Left ventricle myocardium superior (tissue), 1 donor: ENCODE measurements at places on chromosomes 1 and 21. TPM values are rescaled to one million over a fixed set of nuclear protein-coding genes. Genes with fewer than 3 reads are reported as not detected.

DNA sequence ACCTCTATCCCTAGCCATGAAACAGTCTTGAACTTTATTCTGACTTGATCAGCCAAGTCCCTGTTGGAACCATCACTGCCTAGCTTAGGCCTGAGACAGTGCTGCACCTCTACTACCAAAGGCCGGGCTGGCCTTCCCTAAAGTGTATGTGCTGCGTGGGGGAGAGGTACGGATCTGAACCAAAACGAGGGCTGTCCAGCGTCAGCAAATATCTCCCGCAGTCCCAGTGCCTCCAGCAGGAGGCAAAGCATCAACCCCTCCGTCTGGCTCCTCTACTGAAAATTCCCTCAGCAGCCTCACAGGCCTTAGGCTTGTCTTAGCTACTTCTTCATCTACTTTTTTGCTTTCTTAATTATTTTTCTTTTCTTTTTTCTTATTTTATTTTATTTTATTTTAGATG lies 33.3 kb upstream of the KIF26B start:
- no peak for DNase-seq

DNA sequence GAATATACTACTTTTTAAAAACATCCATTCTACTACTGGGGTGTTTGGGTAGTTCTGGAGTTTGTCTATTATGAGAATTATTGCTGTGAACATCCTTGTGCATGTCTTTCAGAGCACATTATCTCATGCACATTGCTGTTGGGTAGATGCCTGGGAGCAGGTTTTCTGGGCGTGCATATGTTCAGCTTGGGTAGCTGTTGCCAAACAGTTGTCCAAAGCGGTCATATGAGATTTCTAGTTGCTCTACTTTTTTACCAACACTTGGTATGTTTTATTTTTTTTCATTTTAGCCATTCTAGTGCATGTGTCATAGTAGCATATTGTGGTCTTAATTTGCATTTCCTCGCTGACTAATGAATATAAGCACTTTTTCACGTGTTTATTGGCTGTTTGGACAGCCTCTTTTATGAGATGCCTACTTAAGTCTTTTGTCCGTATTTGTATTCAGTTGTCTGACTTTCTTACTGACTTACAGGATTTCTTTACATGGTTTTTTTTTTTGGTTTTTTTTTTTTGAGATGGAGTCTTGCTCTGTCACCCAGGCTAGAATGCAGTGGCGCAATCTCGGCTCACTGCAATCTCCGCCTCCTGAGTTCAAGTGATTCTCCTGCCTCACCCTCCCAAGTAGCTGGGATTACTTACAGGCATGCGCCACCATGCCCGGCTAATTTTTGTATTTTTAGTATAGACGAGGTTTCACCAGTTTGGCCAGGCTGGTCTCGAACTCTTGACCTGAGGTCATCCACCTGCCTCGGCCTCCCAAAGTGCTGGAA lies 18.1 kb downstream of the ZDHHC18 start:
- no peak for DNase-seq

- no peak for DNase-seq
Measured at GRCh38 chr1:20950679-20951078, 163.6 kb upstream of the HP1BP3 start.

GRCh38 chr1:237931581-237931980 lies 40.9 kb upstream of the ZP4 start:
- DNase-seq: no peak

DNA sequence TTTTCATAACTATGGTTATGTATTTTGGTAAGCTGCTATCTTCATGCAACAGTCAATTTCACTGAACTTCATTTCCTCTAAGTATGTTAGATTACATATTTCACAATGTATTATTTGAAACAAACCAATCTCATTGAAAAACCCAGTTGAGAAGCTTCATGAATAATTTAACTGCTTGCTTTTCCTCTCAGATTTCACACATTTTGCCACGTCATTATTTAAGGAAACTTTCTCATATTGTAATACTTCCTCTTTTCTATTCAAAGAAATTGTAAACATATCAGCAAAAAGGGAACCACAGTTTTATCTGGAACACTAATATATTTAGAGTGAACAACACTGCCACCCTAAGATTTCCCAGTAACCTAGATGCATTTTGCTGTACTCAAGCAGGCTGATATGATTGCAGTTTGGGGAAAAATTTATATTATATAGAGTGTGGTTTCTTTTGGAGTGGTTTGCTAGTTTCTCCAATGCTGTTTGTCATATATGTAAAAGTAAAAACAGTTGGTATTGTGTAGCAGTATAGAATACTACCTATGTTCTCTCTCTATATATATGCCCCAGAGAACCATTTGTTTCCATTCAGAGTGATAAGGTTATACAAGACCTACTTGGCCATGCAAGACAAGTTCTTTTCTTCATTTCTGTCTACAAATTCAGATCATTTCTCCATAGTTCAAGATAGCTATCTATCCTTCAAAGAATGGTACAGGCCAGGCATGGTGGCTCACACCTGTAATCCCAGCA lies 28.4 kb upstream of the AHCTF1 start:
- DNase-seq: no peak

DNA sequence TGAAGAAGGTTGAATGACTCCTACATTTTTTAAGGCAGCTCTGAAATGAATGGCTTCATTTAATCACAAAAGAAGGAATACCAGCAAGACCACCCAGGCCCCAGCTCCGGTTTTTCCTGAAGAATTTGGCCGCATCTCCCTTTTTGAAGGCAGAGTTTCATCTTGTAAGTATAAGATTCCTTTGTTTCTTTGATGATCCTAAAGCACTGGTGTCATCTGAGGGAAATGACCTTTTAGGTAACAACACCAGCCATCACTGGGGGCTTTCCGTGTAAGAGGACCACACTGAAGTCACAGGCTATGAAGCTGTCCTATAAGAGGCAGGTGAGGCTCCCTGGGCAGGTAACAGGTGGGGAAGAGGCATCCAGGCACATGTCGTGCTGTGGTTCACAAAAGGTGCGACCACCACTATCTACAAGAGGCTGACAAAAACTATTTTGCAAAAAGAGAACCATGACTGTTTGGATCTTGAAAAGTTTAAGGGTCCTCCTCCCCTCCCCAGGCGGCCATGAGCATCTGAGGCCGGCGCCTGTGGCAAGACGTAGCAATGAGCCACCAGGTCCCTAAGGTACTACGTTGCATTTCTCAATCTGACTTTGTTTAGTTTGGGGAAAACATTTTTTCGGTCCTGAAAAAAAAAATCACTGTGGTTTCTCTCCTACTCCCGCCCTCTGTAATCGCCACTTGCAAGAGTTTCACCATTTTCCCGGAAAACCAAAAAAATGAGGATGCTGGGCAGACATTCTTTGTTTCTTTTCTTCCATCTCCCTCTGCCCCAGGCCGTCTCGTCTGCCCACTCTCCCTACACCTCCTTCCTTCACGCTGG lies 46.3 kb upstream of the IRF2BP2 start:
- no peak for DNase-seq

- no peak for DNase-seq
Measured at GRCh38 chr1:5815716-5816115, 176.5 kb downstream of the NPHP4 start.

GRCh38 chr1:248813546-248813945 lies 12.2 kb downstream of the SH3BP5L start:
- DNase-seq: no peak

- no peak for DNase-seq
Measured at GRCh38 chr21:34018910-34019309, 54.5 kb upstream of the MRPS6 start.

GRCh38 chr1:214469290-214469689 lies 82.1 kb downstream of the PTPN14 start:
- no peak for DNase-seq

GRCh38 chr1:207499573-207499972 lies 3.6 kb downstream of the CR1 start:
- peak; percentile 64 for DNase-seq

DNA sequence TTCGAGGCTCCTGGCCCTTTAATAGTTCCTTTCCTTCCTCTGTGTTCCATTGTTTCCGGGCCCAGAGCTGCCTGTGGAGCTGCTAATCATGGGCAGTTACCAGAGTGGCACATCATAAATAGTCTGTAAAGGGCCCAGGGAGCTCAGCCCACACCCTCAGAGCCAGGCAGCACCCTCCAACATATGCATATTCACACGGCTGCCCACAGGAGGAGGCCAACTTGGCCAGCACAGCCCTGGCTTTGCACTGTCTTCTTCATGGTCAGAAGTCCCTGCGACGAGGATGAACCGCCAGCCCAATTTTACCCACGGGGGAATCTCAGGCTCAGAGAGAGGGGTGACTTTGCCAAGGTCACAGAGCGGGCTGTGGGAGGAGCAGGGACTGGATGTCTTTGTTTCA lies 172.5 kb downstream of the TRABD2B start:
- no peak for DNase-seq

GRCh38 chr21:43684424-43684823 lies 25.1 kb downstream of the RRP1B start:
- no peak for DNase-seq

DNA sequence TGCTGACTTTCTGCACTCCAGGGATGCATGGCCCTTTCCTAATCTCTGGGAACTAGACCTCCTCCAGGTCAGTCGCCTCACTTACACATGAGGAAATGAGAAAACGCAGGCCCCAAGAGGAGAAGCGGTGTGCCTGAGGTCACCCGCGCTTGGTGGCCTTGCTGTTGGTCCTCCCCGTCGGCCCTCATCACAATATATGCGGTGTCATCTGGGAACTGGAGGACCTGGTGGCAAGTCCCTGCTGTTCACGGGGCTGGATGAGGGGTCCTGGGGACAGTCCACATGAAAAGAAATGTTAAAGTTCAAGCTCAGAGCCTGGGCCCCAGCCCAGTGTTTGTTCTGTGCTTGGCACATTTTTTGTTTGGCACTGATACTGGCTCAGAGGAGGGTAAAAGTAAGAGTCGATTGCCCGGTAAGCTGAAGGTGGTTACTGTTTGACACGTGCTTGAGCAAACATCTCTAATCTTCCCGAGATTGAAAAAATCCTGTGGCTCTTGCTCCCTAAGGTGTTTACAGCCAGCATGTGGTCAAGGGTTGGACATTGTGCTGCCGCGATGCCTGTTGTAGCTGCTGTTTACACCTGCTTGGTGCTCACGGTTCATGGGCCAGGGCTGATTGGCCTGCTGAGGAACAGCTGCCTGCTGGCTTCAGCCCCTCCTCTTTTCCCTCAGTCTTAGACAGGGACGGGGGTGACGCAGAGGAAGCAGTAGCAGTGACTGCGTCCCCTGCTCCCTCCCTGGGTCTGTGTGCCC lies 5.2 kb downstream of the COQ8A start:
- DNase-seq: no peak

DNA sequence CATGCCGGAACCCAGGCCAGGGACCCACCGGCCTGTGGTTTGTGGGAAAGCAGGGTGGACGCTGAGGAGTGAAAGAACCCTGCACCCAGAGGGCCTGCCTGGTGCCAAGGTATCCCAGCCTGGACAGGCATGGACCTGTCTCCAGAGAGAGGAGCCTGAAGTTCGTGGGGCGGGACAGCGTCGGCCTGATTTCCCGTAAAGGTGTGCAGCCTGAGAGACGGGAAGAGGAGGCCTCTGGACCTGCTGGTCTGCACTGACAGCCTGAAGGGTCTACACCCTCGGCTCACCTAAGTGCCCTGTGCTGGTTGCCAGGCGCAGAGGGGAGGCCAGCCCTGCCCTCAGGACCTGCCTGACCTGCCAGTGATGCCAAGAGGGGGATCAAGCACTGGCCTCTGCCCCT lies 18.5 kb downstream of the CSF1 start:
- DNase-seq: no peak

DNA sequence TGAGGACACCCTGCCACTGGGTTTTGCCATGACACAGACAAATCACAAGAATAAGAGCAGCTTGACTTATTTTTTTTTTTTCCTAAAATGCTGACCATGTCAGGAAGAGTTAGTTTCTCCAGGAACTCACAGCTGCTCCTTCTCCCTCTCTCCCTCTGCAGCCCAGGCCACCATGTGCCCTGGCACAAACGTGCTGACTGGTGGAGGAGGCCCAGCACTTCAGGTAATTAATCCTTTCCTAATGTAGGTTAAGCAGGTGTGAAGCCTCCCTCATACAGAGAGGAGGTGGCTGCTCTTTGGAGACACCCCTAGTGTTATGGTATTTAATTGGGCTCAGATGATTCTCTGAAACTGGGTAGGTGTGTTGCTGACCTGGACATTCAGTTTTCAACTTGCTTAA lies 129.8 kb upstream of the USH2A start:
- no peak for DNase-seq

DNA sequence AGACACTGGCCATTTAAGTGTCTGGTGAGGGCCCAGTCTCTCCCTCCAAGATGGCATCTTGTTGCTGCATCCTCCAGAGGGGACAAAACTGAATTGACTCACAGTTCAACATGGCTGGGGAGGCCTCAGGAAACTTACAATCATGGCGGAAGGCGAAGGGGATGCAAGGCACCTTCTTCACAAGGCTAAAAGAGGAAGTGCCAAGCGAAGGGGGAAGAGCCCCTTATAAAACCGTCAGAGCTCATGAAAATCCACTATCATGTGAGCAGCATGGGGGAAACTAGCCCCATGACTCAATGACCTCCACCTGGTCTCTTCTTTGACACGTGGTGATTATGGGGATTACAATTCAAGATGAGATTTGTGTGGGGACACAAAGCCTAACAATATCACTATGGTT lies 280.1 kb downstream of the HHAT start:
- no peak for DNase-seq

GRCh38 chr1:115275216-115275615 lies 62.8 kb downstream of the NGF start:
- DNase-seq: no peak

- no peak for DNase-seq
Measured at GRCh38 chr1:52579415-52579814, 22.8 kb upstream of the GPX7 start.

DNA sequence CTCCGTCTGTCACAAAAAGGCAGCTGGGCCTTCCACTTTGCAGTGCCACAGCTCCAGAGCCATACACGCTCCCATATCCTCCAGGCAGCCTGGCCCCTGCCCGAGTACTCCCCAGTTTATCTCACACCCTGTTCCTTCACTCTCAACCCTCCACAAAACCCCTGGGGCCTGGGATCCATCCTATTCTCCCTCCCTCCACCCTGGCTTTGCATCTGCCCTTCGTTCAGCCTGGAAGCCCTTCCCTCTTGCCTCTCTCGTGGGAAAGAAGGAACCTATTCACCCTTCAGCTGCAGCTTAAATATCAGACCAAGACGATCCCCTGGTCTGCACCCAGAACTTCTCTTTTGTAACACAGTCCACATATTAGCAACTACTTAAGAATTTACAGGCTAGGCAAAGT lies 56.7 kb downstream of the CAMK2N1 start:
- DNase-seq: no peak

- no peak for DNase-seq
Measured at GRCh38 chr21:14911351-14911750, 153.4 kb downstream of the NRIP1 start.

GRCh38 chr1:185425163-185425562 lies 108.1 kb upstream of the IVNS1ABP start:
- DNase-seq: no peak

Gene FCRL6
- total RNA-seq: 0.82 TPM

Gene PKP1
- 0.25 TPM for total RNA-seq

Gene DENND2C
- 4.2 TPM for total RNA-seq

Gene NECTIN4
- total RNA-seq: not detected

Gene C1orf198
- 49.8 TPM for total RNA-seq

Gene CRP
- not detected for total RNA-seq
